ENCODE measurements at places on chromosomes 1 and 21.

DNA sequence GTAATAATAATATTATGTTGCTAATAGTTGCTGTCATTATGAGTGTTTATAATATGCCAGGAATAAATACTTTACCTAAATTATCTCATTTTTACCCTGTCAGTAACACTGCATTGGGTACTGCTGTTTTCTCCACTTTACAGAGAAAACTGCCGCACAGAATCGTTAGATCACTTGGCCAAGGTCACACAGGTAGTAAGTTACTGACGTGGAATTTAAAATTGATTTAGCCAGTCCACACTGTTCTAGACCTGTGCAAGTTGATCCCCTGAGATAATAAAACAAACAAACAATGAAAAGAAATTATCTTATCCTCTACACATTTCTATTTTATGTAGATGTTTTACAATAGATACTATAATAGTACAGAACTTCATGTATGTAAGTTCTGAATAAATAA is 174.1 kb downstream of the ROR1 start:
- DNase-seq: no peak

DNA sequence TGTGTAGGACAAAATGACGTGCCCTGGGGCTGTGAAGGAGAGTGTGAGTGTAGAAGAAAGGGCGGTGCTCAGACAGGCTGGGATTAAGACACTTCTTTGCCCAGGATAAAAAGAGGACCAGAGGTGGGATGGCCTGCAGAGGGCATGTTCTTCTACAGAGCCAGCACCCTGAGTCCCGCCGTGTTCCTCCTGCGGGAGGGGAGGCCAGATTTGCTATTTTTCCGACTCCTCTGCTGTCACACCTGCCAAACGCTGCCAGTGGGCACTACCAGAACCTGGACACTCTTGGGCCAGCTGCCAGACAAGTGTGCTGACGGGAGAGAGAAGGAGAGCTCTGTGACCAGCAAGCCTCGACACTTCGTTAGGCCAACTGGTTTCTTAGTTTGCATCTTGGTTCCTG is 206.4 kb downstream of the PLD5 start:
- no peak for DNase-seq

DNA sequence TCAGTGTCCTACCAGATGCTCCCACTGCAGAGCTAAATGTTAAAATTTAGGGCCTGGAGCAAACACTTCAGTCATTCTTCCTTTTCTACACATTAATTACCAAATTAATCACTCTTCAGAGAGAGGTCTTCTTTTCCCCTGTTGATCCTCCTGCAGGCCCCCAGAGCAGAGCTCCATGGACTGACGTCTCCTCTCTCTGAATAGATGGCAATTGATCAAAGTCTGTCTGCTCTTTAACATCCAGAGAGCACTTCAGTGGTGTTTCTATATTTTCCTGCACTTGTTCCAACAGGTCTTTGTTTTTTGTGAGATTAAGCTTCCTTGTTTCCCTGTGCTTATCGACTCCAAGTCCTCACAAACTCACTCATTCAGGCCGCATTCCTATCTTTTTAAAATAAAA is 239.3 kb downstream of the SIPA1L2 start:
- no peak for DNase-seq

DNA sequence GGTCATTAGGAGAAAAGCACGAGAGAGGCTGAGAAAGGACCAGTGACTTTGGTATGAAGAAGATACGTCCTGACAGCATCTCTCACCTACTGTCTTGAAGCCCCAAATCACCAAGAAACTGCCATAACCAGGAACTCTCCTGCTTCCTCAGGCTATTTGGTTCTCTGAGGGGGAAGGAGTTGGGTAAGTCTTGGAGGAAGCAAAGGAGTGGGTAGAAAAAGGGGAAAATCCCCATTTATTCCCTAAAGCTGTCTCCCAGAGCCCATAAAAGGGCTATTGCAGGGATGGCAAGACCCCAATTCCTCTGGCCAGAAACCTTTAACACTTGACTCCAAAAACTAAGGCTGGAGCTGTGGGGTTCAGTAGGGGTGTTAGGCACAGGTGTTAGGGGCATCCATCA is 2.1 kb upstream of the PBXIP1 start:
- no peak for DNase-seq

GRCh38 chr1:150973258-150973835 is 1.3 kb downstream of the CERS2 start:
- no peak for DNase-seq

GRCh38 chr1:27356277-27356618 is 10.5 kb downstream of the MAP3K6 start:
- DNase-seq: no peak

- DNase-seq: no peak
Measured at GRCh38 chr1:38287036-38287435, 240.4 kb upstream of the POU3F1 start.

DNA sequence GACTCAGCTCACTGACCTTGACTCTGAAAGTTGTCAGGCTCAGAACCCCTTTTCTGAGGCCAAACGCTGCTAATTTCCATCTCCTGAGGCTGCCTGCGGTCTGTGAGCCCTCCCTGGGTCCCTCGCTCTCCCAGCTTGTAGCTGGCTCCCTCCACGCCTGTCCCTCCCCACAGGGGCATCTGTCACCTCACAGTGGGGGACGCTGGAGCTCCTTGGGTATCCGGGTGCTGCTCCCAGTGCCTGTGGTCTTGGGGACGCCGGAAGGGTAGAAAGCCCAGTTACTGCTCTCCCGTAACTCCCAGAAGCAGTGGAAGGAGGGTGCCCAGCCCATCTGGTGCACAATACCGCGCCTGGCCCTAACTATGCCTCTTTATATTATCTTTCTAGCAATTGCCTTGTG is 13.0 kb upstream of the MMEL1 start:
- no peak for DNase-seq

GRCh38 chr1:206461602-206462455 is 8.4 kb upstream of the IKBKE start:
- DNase-seq: peak; percentile 87

DNA sequence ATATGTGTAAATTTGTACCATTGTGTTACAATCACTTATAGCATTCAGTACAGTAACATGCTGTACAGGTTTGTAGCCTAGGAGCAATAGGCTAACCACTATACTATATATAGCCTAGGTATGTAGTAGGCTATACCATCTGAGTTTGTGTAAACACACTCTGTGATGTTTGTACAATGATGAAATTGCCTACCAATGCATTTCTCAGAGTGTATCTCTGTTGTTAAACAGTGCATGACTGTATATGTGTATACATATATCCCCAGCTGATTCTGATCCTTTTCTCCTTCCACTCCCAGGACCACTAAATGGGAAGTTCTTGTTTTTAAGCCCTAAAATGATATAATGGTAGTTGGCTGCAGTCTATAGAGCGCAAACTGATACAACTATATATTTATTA is 7.8 kb downstream of the GNPAT start:
- DNase-seq: no peak

GRCh38 chr1:156372265-156372586 is 3.2 kb downstream of the RHBG start:
- DNase-seq: no peak

DNA sequence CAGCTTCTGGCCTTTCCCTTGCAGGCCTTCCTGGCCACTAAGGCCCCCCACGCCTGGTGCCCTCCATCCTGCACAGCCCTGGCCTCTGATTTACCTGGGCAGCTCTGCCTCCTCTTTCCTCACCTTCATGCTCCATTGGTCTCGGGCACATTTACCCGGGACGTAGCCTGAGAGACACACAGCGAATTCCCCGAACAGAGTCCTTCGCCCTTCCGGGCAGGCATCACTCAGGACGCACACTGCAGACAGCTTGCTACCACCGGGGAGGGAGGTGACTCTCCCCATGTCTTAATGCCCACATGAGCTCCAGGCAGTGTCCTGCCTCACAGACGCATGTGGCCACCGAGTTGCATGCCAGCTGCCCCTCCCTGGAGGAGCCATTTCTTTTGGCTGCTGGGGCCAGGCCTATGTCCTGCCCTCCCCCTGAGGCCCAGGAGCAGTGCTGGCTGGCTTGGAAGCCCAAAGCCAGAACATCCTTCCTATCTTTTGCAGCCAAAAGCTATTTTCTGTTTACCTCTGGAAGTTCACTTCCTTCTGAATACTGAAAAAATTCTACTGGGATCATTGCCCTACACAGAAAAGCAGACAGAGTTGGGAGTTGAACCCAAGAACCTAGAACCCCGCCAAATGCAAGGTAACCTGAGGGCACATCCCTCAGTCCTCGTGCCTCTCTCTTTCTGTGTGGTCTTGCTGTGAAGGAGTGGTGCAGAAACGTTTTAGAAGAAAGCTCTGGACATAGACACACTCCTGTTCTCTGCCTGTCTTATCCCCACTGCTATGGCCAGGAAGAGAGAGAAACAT is 209.5 kb downstream of the TOMM20 start:
- DNase-seq: no peak

GRCh38 chr1:2591581-2592261 is 5.1 kb downstream of the PRXL2B start:
- DNase-seq: no peak

- peak; percentile 39 for DNase-seq
Measured at GRCh38 chr1:54118704-54119103, 34.1 kb downstream of the CDCP2 start.

GRCh38 chr1:172041742-172042141 is 200.4 kb downstream of the DNM3 start:
- DNase-seq: peak; percentile 57

- DNase-seq: peak; percentile 80
Measured at GRCh38 chr21:15631342-15631741, 98.4 kb upstream of the USP25 start.

GRCh38 chr1:17480846-17481245 is 41.4 kb upstream of the RCC2 start:
- DNase-seq: no peak
